Germinal center (tissue), 1 donor: ENCODE measurements at places on chromosomes 4 and X.

GRCh38 chr4:54547299-54548097 is 110.3 kb upstream of the KIT start:
- peak; percentile 15 for DNase-seq

DNA sequence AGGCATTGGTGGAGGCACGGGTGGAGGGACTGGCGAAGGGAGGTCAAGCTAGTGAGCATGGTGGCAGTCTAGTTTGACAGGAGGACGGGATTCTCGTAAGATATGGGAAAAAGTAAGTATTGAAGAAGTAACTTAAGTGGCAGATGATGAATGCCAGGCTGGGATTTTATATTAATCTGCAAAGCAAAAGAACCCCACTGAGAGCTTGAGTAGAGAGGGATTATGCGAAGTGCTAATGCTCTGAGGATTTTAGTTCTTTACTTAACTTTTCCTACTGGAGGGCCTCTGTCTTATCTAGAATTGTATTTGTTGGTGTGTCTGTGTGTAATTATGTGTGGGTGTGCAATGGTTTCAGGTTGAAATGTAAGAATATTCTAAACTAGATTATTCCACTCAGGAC is 327.9 kb downstream of the FAT4 start:
- no peak for DNase-seq

DNA sequence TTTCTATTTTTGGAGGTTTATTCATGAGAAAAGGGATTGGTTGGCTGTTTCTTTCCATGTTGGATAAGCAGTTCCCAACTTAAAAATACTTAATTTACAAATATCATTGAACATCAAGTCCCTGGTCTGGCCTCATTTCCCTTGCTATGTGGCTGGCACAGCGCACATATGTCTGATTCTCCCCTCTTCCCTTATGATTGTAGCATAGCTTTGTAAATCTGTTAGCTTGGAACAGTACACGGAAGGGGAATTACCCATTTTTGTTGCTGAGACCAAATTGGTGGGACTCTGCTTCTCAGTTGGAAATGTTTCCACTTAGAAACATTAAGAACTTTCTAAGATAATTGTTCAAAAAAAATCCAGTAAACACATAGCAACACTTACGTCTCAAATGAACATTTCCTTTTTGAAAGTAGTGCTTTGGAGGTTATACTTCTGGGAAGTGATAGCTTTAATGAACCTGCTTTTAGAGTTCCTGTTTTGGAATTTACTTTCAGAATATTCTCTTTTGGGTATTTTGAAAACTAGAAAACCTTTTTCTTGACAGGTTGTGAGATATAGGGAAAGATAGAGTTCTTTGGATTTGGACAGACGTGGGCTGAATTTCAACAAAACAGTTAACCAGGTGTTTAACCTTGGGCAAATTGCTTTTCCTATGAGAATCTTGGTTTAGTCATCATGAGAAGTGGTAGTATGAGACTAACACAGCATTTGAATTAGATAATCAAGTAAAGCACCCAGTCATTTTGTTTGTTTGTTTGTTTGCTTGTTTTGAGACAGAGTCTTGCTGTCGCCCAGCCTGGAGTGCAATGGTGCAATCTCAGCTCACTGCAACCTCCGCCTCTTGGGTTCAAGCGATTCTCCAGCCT is 47.3 kb downstream of the STIM2 start:
- DNase-seq, result no peak

DNA sequence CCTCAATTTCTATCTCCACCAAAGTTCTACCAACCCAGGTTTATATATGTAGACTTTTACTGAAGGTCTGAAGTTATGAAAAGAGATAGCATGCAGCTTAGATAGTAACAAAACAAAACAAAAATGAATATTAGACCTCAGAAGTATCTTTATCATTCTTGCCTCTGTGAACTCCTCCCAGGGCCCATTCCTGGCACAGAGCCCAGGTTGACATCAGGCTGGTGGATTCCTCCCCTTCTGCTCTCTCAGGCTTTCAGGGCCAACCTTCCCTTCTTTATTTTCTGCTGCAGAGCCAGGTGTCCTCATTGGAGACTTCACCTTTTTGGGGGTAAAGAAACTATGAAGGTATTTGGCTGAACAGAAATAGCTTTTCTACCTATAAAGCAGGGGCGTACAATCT is 112.8 kb upstream of the PITX2 start:
- DNase-seq, result no peak

DNA sequence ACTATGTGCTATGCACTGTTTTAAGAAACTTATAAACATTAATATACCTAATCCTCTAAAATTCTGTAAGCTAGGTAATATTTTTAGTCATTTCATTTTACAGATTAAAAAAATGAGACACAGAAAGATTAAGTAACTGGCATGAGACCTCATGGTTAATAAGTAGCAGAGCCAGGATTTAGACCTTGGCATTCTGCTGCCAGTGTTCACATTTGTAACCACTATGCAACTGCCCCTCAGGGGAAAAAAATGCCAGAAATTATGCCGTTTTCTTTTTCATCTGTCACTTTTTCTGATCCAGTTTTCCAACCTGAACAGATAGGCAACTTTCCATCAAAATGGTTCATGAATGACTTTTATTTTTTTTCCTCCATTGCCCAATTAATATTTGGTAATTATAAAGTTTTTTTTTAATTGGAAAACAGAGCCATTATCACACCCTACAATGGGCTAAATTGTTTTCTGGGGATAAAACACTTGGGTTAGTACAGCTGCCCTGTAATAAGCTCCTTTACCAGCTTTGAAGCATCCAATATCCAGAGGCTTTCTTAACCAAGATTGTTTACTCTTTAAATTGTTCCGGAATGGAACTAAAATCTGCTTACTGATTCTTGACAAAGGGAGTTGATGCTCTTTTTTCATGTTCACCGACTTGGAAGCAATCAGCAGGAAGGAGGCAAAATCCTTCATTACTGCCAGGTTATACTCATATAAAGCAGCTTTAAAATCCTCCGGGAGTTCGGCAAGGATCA is 56.4 kb upstream of the DDX60 start:
- no peak for DNase-seq

- DNase-seq, result no peak
Measured at GRCh38 chrX:77493677-77494553, 46.7 kb downstream of the FGF16 start.

- no peak for DNase-seq
Measured at GRCh38 chr4:184751585-184751956, 17.7 kb upstream of the CENPU start.

DNA sequence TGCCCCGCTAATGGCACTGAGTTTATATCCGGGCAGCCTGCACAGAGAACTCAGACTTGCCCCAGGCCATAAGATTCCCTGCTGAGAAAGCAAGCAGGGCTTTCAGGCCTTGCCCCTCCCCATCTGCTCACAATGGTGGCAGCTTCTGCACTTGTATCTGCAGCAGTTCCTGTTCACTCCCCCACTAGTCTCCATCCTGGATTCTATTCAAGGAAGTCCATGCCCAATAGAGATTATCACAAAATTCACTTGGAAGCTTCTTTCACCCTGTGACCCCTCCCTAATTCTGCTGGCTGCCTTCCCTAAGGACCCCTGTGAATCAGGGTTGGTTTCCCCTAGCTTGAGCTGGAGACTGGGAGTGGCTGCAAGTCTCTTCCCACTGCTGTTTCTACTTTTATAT is 34.5 kb upstream of the UCP1 start:
- no peak for DNase-seq

GRCh38 chr4:169062897-169063244 is 52.8 kb upstream of the CBR4 start:
- DNase-seq, result no peak

GRCh38 chr4:137531986-137532868 is at the start of gene PCDH18:
PCDH18 (minus strand) TSS chr4:137532494; CDS start chr4:137532088, 406 bp downstream.
- DNase-seq, result no peak

GRCh38 chrX:38277802-38278201 is 49.5 kb downstream of the RPGR start:
- no peak for DNase-seq

DNA sequence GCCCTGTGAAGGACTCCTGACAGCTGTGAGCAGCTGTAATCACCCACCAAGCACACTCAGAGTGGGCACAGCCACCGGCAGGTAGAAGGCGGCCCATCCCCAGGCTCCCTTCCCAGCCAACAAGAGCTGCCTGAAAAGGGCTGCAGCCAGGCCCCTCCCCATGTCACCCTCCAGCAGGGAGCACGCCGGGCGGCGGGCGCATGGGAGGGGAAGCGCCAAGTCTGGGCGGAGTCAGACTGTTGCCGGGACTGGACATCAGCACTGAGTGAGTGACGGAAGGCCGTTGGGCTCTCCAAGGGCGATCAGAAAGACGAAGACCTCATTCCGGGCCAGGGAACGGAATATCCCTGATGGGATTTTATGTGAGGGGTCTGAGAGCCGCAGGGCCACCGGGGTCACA is 82.1 kb downstream of the PPP2R2C start:
- no peak for DNase-seq

GRCh38 chr4:15584785-15585184 is 70.4 kb downstream of the FBXL5 start:
- no peak for DNase-seq

DNA sequence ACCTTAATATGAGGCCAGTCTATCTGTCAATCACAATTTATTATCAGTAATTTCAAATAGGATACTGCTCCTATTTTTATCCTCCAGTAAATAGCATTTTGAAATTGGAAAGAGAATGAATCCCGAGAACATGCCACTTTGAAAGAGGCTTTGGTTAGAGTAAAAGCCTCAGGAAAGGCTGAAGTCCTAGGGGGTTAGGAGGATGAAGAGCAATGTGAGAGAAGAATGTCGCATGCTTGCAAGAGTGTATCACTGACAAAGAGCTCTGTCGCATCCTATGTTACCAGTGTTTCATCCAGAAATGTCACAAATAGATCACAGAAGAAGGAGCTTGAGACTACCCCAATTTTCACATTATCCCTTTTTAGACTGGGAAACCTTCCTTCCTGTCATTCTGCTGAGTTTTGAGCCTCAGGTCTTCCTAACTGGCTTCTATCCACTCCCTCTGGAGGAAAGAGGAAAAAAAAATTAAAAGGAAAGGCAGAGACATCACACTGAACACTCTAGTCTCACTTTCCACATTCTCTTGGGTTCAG is 39.8 kb downstream of the GPM6A start:
- DNase-seq, result no peak

DNA sequence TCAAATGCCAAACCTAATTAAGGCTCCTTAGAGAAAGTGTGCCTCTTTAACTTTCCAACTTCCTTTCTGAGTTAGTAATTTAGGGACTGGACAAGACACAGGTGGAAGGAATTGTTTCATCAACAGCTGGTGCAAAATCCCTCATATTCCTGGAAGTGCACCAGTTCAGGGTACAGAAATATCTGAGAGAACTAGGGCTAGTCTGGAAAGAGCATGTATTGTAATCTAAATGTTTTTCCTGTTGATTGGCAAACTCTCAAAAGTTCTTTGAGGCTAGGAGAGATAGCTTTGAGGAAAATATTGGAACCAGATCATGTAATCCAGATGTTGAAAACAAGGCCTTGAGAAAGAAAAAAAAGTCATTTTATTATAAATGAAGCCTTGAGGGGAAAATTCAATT is 98.1 kb upstream of the C1GALT1C1 start:
- no peak for DNase-seq

- no peak for DNase-seq
Measured at GRCh38 chr4:823761-824460, 2.0 kb downstream of the CPLX1 start.

- peak; percentile 5 for DNase-seq
Measured at GRCh38 chr4:84965553-84966381, 723 bp downstream of the WDFY3 start.

DNA sequence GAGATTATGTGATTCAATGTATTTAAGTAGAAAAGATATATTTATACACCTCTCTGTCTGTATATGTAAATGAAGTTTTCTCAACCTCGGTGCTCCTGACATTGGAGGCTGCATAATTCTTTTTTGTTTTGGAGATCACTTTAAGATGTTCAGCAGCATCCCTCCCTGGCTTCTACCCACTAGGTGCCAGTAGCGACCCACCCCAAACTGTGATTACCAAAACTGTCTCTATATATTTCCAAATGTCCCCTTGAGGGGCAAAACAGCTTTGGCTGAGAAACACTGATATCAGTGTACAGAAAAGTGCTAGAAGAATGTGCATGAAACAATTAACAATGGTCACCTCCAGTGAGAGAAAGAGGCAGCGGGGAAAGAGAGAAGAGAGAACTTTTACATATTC is 51.2 kb downstream of the DCX start:
- no peak for DNase-seq

GRCh38 chr4:86855572-86855971 is 6.4 kb upstream of the SLC10A6 start:
- DNase-seq, result no peak

GRCh38 chr4:151857368-151857767 is 96.6 kb upstream of the GATB start:
- DNase-seq, result no peak

- DNase-seq, result no peak
Measured at GRCh38 chrX:31269914-31270313, 198.1 kb upstream of the FTHL17 start.

GRCh38 chr4:175714686-175715085 is 97.4 kb downstream of the GPM6A start:
- DNase-seq, result no peak

DNA sequence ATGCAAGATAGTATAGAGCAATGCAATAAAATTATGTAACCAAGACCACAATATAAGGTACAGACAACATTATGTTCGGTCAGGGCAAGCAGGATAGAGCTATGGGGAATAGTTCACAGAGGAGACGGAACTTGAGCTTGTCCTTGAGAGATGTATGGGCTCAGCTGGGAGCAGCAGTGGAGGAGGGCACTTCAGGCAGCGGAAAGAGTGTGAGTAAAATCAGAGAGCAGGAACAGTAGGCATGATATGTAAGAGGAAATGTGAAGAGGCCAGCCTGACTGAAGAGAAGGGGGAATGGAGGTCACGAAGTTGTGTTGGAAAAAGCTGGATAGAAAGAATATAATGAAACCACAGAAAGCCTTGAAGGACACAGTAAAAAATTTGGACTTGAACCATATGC is 217.2 kb upstream of the NOCT start:
- no peak for DNase-seq

DNA sequence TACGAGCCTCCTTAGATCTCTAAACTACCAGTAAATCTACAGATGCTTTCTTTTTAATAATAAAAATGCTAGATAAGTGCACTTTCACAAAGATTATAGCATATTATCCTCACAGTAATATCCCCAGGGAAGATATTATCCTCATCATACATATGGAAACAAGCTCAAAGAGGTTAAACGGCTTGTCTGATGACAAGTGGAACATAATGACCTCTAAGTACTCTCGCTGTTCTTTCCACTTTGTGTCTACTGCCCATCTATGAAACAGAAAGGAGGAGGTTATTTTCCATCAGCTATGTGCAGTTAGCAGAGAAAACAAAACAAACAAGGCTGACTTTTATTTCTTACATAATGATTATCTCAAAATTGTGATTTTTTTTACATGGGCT is 42.8 kb upstream of the PRDM8 start:
- DNase-seq, result no peak

DNA sequence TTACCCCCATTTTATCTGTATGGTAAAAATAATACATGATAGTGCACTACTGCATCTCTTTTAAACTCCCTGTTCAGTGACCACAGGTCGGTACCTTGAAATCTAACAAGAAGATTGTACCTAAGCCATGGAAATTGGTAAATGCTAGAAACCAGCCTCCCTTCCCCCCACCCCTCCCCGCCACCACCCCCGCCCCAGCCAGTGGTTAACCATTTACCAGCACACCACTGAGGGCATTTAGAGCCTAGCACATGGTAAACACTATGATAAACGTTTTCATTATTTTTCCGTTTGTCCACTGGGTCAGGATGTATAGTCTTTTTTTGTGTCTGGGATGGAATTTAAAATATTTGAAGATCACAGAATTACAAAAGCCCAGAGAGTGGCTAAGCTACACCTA is 703 bp upstream of the FTSJ1 start:
- no peak for DNase-seq
